GM10248 (cell line): ENCODE measurements at places on chromosomes 2 and 18.

DNA sequence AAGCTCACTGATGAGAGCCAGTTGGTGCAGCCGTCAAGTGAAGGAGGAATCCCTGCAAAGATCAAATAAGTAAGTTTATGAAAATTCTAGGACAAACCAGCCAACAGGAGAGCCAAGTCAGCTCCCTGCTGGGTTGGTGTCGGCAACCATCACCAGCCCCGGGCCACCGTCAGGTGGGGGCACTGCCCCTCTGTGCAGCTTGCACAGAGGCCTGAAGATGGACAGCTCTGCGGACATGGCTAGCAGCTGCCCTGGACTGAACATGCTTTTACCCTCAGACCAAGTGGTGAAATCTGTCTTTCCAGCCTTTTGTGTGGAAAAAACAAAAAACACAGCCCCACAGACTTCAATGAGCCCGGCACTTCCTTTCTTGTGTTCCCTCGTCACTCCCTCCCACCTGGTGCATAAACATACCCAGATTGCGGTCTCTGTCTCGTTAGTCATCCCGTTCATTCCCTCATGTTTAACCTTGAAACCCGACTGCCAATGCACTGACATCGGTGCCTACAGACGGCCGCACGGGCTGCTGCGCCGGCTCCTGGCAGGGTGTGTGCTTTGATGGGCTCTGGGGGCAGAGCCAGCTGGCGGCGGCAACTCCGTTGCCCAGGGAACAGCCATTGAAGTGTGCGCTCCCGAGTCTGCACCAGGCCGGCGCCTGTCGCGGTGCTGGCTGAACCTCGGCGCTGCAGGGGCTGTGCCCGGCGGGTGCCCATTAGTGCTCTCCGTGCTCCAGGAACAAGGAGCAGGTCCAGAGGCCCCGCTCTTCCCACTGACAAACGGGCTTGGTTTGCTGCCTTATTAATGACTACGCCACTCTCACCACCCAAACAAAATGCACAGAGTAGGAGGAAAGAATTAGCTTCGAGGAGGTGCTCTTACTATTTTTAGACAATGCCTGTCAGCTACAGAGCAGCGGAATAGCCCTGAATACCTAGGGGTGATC lies 95.3 kb downstream of the EIPR1 start:
- no peak for DNase-seq

DNA sequence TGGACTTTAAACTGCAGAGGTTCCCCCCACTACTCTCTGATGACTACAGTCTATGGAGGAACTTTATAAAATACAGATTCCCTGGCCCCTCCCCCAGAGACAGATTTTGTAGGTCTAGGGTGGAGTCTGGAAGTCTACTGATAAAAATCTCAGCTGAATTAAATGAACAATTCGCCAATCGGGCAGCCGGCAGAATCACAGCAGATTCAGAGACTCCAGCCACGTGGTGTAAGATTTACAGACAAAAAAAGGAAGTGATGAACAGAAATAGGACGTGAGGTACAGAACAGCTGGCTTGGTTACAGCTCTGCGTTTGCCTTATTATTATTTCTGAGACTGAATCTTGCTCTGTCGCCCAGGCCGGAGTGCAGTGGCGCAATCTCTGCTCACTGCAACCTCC lies 21.4 kb upstream of the MTA3 start:
- DNase-seq = no peak

GRCh38 chr2:27988718-27989117 lies 98.2 kb downstream of the BABAM2 start:
- no peak for DNase-seq

DNA sequence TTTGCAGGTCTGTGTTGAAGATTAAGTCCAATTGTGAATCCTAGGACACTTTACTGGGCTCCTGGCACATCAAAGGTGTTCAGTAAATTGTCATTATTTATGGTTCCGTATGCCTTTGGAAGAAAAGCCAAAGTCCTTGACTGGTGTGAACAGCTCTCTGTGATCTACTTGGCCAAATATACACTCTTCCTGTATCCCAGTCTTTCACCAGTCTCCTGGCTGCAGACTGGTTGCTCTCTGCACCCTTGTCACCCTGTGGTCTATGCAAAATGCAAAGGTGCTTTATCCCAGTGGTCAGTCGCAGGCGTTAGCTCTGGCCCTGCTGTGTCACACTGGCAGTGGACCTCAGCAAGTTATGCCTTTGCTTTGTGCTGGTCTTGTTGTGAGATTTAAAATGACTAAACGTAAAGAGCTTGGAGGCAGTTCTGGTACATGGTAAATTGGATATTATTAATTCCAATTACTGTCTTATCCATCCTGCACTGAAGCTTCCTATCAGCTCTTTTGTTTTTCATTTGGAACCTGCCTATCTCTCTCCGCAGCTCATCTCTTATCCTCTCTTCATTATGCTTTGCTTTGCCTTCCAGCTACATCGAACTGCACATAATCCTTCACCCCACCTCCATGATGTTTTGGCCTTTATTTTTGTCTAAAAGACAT lies 83.1 kb downstream of the MYO1B start:
- no peak for DNase-seq

DNA sequence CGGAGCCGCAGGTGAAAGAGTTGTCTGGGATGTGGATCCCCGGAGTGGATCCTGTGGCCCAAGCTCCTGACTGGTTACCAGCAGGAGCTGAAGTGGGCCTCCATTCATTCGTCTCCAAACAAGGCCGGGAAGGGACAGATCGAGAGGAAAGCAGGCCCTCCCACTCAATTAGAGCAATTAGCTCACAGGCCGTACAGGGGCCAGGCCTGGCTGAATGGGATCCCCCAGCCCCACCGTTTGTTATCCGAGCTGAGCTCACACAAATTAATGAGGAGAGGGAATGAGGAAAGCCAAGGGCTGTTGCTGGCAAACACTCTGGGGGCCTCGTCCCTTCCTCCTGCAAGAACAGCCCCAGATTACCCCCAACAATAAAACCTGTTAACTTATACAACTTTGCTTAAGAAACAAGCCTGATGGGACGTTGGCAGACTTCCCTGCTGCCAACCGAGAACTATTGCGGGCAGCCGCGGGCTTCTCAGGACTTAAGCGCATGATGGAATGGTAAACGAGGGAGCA lies 338.0 kb downstream of the BCL11A start:
- DNase-seq = no peak

DNA sequence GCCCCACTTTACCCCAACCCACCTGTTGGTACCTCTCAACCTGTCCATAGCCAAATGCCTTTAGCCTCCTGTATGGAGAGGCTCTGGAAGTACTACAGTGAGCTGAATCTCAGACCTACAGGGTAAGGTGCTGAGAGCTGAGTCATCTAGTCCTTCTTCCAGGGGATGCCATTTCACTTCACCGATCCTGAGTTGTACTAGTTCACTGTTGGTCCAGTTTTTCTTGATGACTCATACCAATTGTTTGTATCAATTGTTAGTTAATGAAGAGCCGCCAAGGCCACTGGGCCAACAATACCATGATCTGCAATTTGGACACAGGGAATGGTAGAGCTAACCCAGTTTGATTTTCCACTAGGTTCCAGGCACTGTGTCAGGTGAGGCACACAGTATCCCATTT lies 257.0 kb downstream of the CLIP4 start:
- no peak for DNase-seq

- DNase-seq = peak; percentile 63
Measured at GRCh38 chr2:200812122-200813022, 662 bp downstream of the BZW1 start.

GRCh38 chr2:71864085-71864484 lies 283.6 kb downstream of the CYP26B1 start:
- DNase-seq = no peak

GRCh38 chr2:10414591-10414990 lies 33.5 kb downstream of the ODC1 start:
- no peak for DNase-seq

GRCh38 chr2:99886418-99886817 lies 256.0 kb downstream of the AFF3 start:
- DNase-seq = no peak
